Stimulated activated CD8-positive, alpha-beta memory T cell treated with anti-CD3 and anti-CD28 coated beads, Interleukin-7, amount 100 ng/mL, for 1 hour (primary cell): ENCODE measurements at places on chromosomes 6 and 20.

GRCh38 chr6:165850434-165851019, 187.5 kb upstream of the PDE10A start:
- DNase-seq: peak; percentile 32

- DNase-seq: no peak
Observed at GRCh38 chr6:149862922-149863697, 1.0 kb downstream of the LRP11 start.

DNA sequence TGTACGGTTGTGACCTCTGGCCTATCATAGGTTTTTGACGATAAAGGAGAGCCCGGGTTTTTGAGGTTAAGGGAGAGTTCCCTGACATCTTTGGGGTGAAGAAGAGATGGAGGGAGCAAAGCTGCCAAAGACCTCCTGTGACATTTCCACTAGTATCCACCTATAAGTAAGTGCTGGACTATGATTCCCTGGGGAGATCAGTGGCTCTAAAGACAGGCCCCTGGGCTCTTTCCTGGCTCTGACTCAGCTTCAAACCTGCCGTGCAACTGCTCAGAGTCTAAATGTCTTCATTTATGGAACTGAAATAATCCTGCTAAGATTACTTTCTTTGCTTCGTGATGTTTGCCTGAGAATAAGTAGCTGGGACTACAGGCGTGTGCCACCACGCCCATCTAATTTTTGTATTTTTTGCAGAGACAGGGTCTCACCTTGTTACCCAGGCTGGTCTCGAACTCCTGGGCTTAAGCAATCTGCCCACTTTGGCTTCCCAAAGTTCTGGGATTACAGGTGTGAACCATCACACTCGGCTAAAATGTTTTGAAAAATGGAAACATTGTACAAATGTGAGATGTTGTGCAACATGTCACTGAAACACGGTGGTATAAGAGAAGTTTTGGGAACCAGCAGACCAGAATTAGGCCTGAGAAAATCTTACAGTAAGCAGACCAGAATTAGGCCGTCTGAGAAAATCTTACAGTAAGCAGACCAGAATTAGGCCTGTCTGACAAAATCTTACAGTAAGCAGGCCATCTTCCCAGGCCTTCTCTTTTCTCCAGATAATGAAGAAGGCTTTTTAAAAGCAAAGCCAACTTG, 1.1 kb upstream of the PAQR8 start:
- DNase-seq: no peak

DNA sequence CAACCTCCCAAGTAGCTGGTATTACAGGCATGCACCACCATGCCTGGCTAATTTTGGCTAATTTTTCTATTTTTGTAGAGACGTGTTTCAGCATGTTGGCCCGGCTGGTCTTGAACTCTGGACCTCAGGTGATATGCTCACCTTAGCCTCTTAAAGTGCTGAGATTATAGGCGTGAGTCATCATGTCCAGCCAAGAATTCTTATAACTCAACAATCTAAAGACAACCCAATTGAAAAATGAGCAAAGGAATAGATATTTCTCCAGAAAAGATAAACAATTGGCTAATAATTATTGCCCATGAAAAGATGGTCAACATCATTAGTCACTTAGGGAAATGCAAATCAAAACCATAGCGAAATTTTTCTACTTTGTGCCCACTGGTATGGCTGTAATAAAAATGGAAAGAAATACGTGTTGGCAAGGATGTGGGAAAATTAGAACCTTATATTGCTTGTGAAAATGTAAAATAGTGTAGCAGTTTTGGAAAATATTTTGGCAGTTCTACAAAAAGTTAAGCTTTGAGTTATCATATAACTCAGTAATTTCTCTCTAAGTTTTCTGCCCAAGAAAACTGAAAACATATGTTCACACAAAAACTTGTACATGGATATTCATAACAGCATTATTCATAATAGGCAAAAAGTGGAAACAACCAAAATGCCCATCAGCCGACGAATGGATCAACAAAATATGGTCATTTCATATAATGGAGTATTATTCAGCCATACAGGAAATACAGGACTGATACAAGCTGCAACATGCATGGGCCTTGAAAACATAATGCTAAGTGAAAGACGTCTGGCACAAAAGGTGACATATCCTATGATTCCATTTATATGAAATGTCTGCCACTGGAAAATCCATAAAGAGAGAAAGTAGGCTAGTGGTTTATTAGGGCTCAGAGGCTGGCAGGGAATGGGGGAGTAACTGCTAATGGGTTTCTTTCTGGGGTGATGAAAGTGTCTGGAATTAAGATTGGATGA, 87.8 kb downstream of the UTRN start:
- DNase-seq: no peak

- DNase-seq: no peak
Observed at GRCh38 chr6:72999995-73000394, 225.3 kb downstream of the KHDC1L start.

GRCh38 chr6:91366781-91367180, 779.9 kb upstream of the MAP3K7 start:
- no peak for DNase-seq

DNA sequence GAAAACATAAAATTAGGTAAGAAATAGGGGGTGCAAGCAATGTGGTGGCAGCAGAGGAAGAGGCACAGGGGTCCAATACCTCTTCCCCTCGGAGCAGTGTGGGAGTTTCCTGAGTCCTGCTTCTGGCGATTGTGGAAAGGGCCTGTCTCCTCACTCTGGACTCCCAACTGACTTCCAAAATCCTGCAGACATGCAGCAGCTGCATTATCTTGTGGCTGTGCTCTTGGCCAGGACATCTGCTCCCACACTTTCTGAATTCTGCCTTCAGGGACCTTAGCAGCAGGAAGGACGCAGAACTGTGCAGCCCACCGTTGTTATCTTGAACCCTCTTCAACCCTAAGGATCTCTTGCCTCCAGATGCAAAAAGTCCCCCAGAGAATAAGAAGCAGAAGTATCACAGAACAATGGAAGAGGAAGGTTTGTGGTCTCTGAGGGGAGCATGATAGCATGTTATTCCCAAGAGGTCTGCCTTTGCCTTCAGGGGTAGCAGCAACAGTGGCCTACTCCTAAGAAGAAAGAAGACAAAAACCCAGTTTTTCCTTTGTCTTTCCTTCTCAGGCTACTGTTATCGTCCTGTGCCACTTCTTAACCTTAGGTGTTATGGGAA, 102.5 kb upstream of the EMILIN3 start:
- no peak for DNase-seq

GRCh38 chr6:142784344-142784743, 160.6 kb downstream of the HIVEP2 start:
- no peak for DNase-seq

DNA sequence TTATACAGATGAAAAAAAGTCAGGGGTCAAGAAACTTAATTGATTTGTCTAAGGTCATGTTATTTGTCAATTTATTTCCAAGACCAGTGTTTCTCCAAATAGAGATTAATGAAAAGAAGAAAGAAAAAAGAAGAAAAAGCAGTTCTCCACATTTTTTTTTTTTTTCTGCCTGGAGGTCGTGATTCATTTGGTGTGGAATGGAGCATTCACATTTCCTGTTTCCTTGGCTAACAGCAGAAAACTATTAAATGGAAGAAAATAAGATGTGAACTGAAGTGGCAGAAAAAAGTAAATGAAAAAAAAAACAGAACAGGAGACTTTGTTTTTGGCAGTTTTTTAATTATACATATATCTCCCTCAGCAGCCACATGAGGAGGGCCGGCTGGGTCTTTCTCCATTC, 470.8 kb upstream of the ZNF337 start:
- no peak for DNase-seq

GRCh38 chr6:139510040-139510790, 135.8 kb upstream of the CITED2 start:
- no peak for DNase-seq

DNA sequence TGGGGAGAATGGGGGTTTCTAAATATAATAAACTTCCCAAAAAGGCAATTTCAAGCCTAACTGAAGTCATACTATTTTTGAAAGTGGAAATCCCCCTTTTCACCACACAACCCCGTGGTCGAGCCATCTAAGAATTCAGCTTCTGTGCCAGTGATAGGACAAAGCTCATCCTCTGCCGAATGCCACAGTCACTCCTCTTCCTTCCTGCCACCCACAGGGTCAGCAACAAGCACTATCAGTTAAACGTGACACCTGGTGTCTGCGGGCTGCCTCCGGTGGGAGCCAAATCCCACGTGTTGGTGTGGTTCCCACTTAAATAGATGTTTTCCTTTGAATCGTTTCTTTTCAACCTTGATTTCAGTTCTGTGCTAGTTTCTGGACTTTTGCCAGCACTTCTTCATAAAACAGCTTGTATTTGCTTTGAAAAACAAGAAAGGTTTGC, 60.7 kb downstream of the TNFAIP3 start:
- peak; percentile 45 for DNase-seq

DNA sequence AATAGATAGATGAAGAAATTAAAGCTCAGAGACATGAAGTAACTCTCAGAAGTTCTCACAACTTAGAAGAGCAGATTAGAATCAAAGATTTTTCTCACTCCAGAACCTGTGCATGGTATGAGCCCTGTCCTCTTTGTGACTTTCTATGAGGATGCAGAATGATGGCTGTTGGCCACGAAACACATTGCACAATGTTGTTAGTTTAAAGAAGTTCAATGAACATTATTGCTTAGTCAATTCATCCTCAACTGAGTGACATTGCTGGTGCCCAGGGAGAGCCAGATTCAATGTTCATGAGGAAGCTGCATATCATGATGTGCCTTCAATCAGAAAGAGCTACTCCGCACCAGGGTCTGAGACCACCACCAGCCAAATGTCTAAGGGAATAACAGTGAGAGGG, 633.1 kb downstream of the PTPRT start:
- no peak for DNase-seq

- no peak for DNase-seq
Observed at GRCh38 chr6:5334341-5334740, 73.0 kb downstream of the FARS2 start.

- DNase-seq: no peak
Observed at GRCh38 chr20:23211164-23211563, 125.0 kb upstream of the CD93 start.

DNA sequence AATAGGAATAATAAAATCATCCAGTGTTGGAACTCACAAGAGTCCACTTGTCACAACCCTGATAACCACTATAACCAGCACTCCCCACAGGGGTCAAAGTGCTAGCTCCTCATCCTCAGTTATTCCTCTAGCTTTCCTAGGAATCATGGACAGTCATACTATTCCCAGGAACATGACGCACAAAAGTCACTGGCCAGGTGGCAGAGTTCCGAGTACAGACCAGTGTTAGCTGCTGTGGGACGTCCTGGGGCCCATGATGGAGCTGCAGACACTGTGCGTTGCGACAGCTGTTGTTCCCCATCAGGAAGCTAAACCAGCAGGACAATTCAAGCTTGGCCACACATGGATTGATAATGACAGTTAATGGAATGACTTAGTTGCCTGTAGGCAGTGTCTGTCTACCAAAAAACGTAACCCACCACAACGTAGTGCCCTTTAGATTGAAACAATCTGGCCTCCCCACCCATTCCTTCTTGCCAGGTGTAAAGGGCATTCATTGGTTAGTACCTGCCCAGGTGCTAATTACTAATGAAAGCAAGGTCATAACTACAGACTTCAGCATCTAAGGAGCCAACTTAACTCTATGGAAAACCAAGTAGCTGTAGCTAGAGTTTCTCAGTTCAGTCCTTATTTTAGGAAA, 17.4 kb downstream of the EZR start:
- no peak for DNase-seq

- no peak for DNase-seq
Observed at GRCh38 chr6:21831521-21832291, 238.2 kb downstream of the SOX4 start.
